ENCODE measurements at places on chromosomes 6 and 20.

GRCh38 chr6:87723170-87724078 is 21.4 kb upstream of the AKIRIN2 start:
- no peaks in the 10 kb centered on the region for H3K36me3 ChIP-seq
- peak; percentile 65 for DNase-seq
- H3K27ac ChIP-seq: peak overlapping the region; percentile 77
- H3K4me3 ChIP-seq: no peak overlapping the region
- H3K4me1 ChIP-seq: peaks cover 28% of the 10 kb centered on the region
- no peaks in the 10 kb centered on the region for H3K27me3 ChIP-seq

GRCh38 chr6:154528310-154528915 is 17.9 kb upstream of the CNKSR3 start:
- H3K27ac ChIP-seq: no peak overlapping the region
- no peaks in the 10 kb centered on the region for H3K4me1 ChIP-seq
- no peak overlapping the region for H3K4me3 ChIP-seq
- no peaks in the 10 kb centered on the region for H3K36me3 ChIP-seq

DNA sequence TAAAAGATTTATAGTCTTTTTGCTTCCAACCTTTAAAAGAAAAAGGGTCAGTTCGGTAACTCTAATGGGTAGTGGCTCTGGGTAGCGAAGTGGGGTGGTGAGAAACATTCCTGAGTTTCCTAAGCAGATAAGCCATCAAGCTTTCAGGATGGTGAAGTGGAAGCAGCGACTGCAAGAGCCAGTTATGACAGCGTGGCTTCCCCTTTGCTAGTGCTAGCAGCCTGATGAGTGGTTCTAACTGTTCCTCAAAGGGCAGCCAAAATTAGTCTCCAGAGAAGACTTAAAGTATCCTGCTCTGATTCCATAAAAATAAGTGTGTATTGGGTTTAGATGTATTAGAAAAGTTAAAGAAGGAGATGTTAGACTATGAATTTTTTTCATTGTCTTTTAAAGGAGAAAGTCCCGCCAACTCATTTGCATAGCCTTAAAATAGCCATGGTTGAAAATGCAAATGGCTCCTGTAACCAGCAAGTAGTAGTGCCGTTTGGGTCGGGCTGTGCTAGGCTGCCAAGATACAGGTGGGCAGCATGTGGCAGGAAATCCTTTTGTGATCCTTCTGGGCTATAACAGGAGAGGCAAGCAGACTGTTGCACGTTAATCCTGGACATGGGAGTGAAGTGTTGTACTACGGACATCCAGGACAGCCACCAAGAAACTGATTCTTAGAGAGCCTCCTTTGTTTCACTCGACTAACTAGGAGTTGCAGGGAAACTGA is 18.0 kb downstream of the ELOVL2 start:
- peaks cover 34% of the 10 kb centered on the region for H3K27me3 ChIP-seq
- H3K4me3 ChIP-seq: peak overlapping the region; percentile 17
- H3K4me1 ChIP-seq: peaks cover 37% of the 10 kb centered on the region
- DNase-seq: no peak
- H3K36me3 ChIP-seq: no peaks in the 10 kb centered on the region
- peak overlapping the region; percentile 29 for H3K27ac ChIP-seq

GRCh38 chr6:24851086-24851485 is 52.4 kb upstream of the ARMH2 start:
- peaks cover 24% of the 10 kb centered on the region for H3K36me3 ChIP-seq
- peaks cover 6% of the 10 kb centered on the region for H3K4me1 ChIP-seq
- no peak for DNase-seq
- H3K4me3 ChIP-seq: no peak overlapping the region
- no peak overlapping the region for H3K27ac ChIP-seq

DNA sequence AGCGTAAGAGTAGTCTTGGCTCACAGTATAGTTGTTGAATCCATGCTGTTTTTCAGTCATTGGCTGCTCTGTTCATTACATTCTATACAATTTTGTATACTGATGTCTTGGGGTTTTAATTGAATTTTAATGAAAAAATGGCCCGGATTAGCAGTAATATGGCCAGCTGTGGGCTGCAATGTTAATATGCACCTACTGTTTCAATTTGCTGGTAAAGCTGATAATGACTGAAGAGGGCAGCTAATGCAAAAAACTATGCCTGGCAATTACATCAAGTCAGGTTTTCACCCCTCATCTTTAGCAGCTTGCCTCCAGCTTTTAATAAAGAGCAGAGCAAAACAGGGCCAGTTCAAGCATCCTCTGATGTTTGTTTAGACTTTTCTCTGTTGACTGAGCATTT is 394.5 kb downstream of the PLCB1 start:
- no peaks in the 10 kb centered on the region for H3K36me3 ChIP-seq
- H3K4me1 ChIP-seq: peaks cover 4% of the 10 kb centered on the region
- no peak overlapping the region for H3K27ac ChIP-seq
- H3K4me3 ChIP-seq: no peak overlapping the region
- no peak for DNase-seq
- no peaks in the 10 kb centered on the region for H3K27me3 ChIP-seq

- H3K4me1 ChIP-seq: peaks cover 30% of the 10 kb centered on the region
- no peak overlapping the region for H3K27ac ChIP-seq
- no peak overlapping the region for H3K4me3 ChIP-seq
- DNase-seq: no peak
- no peaks in the 10 kb centered on the region for H3K27me3 ChIP-seq
- H3K36me3 ChIP-seq: peaks cover 60% of the 10 kb centered on the region
These were observed 224.2 kb downstream of the ARHGAP18 start for GRCh38 chr6:129485746-129486145.

- DNase-seq: no peak
- H3K4me1 ChIP-seq: no peaks in the 10 kb centered on the region
- H3K27me3 ChIP-seq: no peaks in the 10 kb centered on the region
- H3K4me3 ChIP-seq: no peak overlapping the region
These were observed 473.5 kb downstream of the UTRN start for GRCh38 chr6:144758602-144759001.

GRCh38 chr20:50980851-50981713 is 22.5 kb downstream of the MOCS3 start:
- DNase-seq: no peak
- peaks cover 6% of the 10 kb centered on the region for H3K4me1 ChIP-seq
- H3K27ac ChIP-seq: no peak overlapping the region
- peak overlapping the region; percentile 30 for H3K4me3 ChIP-seq
- H3K27me3 ChIP-seq: peaks cover 93% of the 10 kb centered on the region

DNA sequence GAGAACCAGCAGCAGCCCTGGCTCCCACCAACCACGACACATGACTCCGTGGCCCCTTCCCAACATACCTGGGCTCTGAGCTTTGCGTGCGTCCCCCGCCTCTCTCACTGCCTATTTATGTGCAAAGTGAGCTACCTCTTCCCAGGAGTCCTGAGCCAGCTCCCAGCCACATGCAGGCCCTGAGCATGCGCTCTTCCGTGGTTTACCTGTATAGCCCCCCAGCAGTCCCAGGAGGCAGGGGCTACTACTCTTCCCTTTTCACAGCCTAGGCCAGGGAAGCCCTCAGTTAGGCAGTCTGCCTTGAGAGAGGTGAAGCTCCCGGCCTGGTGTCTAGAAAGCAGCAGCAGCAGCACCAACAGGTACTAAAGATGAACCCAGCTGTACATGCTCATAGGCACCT is 114.8 kb upstream of the CDYL start:
- no peak overlapping the region for H3K4me3 ChIP-seq
- H3K27me3 ChIP-seq: no peaks in the 10 kb centered on the region
- H3K36me3 ChIP-seq: no peaks in the 10 kb centered on the region

DNA sequence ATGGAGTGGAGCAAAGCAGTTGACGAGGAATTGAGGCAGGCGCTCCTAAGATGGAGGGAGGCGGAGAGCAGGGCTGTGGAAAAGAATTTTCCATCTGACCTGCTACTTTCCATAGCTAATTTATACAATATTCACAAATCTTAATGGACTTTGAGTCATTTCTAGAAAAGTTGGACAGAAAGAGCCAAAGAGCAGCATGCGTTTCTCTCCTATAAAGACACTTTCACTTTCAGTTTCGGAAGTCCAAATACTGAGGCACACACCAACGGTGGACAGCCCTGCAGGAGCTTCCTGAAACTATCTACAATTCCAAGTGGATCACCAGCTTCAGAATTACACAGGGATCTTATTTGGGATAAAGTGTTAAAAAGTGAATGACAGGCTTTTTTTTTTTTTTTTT is 43.5 kb downstream of the PANK2 start:
- peak overlapping the region; percentile 81 for H3K27ac ChIP-seq
- H3K4me3 ChIP-seq: peak overlapping the region; percentile 61
- DNase-seq: no peak
- H3K27me3 ChIP-seq: no peaks in the 10 kb centered on the region
- H3K36me3 ChIP-seq: no peaks in the 10 kb centered on the region

DNA sequence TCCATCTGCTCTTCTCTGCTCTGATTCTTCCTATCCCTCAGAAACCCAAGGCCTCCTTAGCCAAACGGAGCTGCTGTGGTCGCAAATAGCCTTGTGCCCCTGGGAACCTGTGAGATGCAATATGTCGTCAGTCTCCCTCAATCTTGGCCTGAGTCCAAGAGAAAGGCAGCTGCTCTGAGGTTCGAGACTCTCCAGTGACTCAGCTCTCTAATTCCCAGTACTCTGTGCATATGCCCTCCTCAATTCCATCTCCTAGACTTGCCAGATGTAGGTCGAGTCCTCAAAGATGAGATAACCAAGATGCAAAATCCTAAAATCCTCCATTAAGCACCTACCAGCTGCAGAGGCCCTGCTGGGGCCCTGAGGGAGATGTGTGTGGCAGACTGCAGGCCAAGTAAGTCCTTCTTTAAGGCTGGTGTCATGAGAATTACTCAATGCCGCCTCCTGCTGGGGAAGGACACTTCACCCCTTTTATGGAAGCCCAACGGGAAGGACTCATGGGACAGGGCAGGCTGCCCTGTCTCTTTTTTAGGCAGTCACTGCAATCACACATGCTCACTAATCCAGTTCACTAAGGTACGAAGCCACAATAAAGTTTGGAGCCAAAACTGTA is 28.5 kb downstream of the C6orf15 start:
- no peaks in the 10 kb centered on the region for H3K36me3 ChIP-seq
- no peak for DNase-seq
- no peaks in the 10 kb centered on the region for H3K27me3 ChIP-seq
- H3K4me3 ChIP-seq: no peak overlapping the region
- H3K4me1 ChIP-seq: peaks cover 17% of the 10 kb centered on the region

- H3K4me1 ChIP-seq: peaks cover 24% of the 10 kb centered on the region
- no peak for DNase-seq
- no peaks in the 10 kb centered on the region for H3K27me3 ChIP-seq
- H3K27ac ChIP-seq: no peak overlapping the region
- peaks cover under 1% of the 10 kb centered on the region for H3K36me3 ChIP-seq
These were observed 466.1 kb downstream of the CDKAL1 start for GRCh38 chr6:21000331-21000801.

DNA sequence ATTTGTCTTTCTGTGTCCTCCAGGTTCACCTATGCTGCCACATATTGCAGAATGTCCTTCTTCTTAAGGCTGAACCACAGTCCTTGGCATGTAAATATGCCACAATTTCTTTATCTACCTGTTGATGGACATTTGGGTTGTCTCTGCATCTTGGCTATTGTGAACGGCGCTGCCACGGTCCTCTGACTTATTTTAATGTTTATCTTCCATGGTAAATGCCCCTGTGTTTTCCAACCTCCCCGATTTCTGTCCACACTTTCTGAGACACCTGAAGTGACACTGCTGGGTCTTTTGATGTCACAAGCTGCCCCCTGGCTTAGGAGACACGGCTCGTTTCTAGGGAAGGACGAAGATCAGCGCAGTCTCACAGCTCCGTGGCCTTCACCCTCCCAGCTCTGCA is 128.3 kb upstream of the PDE10A start:
- no peaks in the 10 kb centered on the region for H3K4me1 ChIP-seq
- H3K36me3 ChIP-seq: no peaks in the 10 kb centered on the region
- H3K4me3 ChIP-seq: no peak overlapping the region
- no peak for DNase-seq
- H3K27ac ChIP-seq: no peak overlapping the region

GRCh38 chr20:49285233-49285668 is 7.4 kb upstream of the ZNFX1 start:
- H3K4me1 ChIP-seq: peaks cover 52% of the 10 kb centered on the region
- no peak overlapping the region for H3K27ac ChIP-seq
- peaks cover 100% of the 10 kb centered on the region for H3K36me3 ChIP-seq
- no peaks in the 10 kb centered on the region for H3K27me3 ChIP-seq

DNA sequence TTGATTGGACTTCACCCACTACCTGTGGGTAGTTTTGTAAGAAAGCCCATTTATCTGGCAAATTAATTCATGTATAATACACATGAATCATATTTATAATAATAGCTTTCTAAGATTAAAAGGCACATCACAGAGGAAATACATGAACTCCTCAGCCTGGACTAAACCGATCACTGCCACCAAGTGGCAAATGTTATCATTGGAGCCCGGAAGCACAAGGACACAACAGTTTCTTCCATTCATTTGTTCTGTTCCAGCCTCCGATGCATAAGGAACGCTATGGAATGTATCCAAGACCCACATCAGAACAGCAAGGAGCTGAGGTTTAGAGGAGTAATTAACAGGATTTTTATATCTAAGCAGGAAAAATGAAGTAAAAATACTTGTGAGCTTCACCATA is 13.9 kb upstream of the IPCEF1 start:
- H3K27ac ChIP-seq: no peak overlapping the region
- H3K4me1 ChIP-seq: peaks cover 4% of the 10 kb centered on the region
- no peak overlapping the region for H3K4me3 ChIP-seq
- no peaks in the 10 kb centered on the region for H3K27me3 ChIP-seq
- no peaks in the 10 kb centered on the region for H3K36me3 ChIP-seq

- no peaks in the 10 kb centered on the region for H3K36me3 ChIP-seq
- H3K27ac ChIP-seq: no peak overlapping the region
- H3K4me1 ChIP-seq: no peaks in the 10 kb centered on the region
These were observed 734.9 kb upstream of the FLRT3 start for GRCh38 chr20:15072316-15072715.

DNA sequence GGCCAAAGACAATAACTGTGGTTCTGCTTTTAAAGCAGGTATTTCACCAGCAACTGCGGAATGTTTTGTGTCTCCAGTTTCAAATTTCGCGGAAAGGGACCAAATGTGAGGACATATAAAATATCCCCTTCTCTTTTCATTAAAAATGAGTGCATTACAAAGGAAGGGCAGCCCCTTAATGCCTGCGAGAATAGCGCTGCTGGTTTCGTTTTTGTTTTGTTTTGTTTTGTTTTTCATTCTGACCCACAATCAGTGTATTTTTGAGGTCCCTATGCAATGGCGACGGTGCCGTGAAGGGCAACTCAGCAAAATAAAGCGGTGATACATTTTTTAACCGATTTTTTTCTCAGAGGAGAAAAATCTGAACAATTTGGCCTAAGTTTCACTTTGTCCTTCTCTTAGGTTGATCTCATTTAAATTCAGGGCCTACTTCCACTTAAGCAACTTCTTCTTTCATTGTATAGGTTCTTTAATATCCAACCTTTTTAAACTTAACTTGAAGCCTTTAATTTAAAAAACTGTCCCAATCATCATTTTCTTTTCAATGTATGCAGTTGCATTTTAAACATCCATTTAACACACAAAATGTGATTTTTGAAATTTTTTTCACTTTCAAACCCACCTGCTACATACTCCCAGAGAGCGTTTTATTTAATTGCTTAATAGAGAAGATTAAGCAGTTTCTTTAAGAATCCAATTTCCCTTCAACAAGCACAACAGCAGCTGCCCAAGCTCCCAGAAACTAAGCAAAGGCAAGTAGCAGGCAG is 2.9 kb upstream of the HIVEP2 start:
- H3K36me3 ChIP-seq: no peaks in the 10 kb centered on the region
- peak overlapping the region; percentile 98 for H3K27ac ChIP-seq
- no peak for DNase-seq
- H3K4me3 ChIP-seq: peak overlapping the region; percentile 93
- no peaks in the 10 kb centered on the region for H3K27me3 ChIP-seq

Measured in left ventricle myocardium inferior (tissue), 1 donor.